Mammary epithelial cell (primary cell): ENCODE measurements at places on chromosomes 4 and X. TPM values are rescaled to one million over a fixed set of nuclear protein-coding genes. Genes with fewer than 3 reads are reported as not detected.

Gene UGT2B10
- polyA plus RNA-seq: not detected

Gene ALAS2
- not detected for polyA plus RNA-seq

Gene CA5B
- polyA plus RNA-seq: 4.1 TPM

Gene INTS6L
- 6.1 TPM for polyA plus RNA-seq

Gene DRP2
- polyA plus RNA-seq: 0.06 TPM

Gene GPM6B
- 152 TPM for polyA plus RNA-seq

Gene SNCA
- 63.3 TPM for polyA plus RNA-seq

Gene MID2
- polyA plus RNA-seq: 8.8 TPM

Gene SMARCA1
- polyA plus RNA-seq: 13.0 TPM

Gene TLR7
- polyA plus RNA-seq: not detected

Gene ARMCX6
- 26.2 TPM for polyA plus RNA-seq

Gene NXF2
- not detected for polyA plus RNA-seq
